ENCODE measurements at places on chromosomes 7 and 10.
A peak's percentile ranks its signal among the peaks of the same experiment; 100 is the strongest.

DNA sequence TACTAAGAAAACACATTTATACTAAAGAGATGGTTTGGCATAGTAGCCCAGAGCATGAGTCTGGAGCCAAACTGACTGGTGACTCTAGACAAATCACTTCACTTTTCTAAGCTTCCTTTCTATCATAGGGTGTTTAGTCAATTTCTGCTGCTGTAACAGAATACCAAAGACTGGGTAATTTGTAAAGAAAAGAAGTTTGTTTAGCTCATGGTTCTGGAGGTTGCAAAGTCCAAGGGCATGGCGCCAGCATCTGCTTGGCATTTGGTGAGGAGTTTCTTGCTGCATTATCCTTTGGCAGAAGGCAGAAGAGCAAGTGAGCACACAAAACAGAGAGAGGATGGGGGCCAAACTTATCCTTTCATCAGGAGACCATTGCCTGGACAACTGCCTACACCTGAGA, 146.3 kb downstream of the CHCHD3 start:
- no peak for DNase-seq

DNA sequence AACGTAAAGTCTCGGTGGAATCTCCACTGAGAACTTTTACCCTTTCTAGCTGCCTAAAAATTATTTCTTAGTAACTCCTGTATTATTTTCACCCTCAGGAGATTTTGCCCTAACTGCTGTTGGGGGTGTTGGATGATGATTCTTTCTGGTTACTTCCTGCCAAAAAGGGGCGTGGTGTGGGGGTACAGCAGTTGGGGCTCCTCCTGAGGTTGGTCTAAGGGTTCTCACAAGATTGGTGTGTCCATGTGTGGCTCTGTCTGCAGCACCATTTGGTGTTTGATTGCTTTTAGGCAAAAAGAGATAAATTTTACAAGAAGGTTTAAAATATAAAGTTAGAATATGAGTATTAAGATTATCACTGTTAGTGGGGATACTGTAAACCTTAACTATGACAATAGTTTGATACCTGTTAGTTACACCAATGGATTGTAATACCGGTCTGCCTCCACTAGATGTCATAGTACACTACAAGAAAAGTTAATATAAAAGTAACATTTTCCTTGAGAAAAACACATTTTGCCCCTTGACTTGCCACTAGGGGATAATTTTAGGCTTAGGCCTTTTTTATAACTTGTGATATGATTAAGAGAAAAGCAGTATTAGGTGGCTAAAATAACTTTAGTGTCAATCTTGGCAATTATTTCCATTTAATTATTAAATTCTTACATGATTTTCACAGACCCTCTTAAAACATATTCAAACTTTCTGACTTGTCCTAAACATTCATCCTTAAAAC, 928.7 kb downstream of the IPMK start:
- no peak for DNase-seq

- no peak for DNase-seq
Measured at GRCh38 chr7:40542982-40543741, 408.4 kb downstream of the SUGCT start.

DNA sequence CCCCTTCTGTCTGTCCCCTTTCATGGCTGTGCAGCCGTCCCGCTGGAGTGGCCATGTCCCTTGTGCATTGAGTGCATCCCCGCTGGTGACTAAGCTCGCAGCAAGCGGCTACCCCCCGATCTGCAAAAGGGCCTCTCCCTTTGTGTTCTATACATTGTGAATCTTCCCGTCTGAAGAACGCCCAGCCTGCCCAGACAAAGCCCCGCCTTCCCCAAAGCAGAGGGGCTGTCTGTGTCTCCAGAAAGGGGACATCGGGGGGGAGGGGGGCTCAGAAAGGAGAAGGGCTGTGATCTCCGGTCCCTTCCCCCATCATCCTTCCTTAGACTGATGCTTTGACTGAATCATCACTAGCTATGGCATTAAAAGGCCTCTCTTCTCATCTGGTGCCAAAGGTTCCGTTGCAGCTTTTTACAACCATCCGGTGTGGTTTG, 11.9 kb downstream of the NPTX2 start:
- no peak for DNase-seq

GRCh38 chr7:55017841-55018240, 976 bp upstream of the EGFR start:
- no peak for DNase-seq

DNA sequence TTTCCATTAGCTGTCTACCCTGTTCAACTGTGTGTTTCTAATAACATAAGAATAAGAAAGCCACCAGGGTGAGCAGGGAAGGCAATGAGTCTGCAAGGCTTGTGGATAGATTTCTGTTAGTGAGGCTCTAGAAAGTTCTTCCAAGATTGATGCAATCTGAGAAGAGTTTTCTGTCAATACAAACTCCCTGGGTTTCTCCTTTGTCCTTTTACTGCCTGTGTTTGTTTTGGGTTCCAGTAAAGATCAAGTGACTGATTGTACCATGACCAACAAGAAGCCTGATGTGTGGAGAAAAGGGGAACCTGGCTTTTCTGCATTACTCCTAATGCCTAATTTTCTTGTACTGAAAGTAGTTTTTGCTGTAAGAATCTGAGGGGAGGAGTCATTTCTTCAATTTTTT, 139.9 kb downstream of the CFTR start:
- DNase-seq: no peak

DNA sequence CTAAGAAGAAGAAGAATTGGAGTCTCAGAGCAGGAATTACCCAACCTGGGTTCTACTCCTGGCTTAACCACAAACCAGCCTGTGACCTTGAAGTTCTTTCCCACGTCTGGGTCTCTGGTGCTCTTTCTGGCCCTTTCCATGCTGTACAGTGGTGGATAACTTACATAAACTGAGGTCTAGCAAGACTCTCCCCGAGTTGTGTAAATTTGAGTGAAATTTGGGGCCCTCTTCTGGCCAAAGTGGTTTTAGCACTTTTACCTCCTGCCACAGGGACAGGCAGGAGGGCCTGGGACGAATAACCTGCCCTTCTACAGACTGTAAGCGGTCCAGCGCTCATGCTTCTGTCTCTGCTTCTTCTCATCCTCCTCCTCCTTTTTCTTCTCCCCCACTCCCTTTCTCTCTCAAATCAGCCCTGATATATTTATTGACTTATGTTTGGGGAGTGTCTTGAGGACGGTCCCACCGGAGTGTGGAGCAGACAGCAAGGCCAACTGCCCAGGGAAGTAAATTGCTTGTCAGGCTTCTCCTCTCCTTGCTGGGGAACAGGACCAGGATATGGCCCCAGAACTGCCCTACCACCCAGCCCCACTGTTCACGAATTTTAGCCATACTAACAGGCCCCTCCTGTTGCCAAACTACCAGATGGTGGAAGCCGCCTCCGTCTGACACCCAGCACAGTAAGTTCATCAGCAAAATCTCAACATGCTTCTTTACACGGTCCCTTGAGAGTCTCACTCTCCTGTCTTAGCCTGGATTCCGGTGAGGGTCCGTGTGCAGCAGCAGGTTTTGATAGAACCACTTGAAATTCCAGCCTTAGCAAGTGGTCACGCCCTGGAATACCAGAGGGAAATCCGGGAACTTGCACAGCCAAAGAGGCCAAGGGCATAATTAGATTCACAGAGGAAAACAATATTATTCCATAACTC, 4.0 kb upstream of the SH3PXD2A start:
- peak; percentile 75 for DNase-seq

DNA sequence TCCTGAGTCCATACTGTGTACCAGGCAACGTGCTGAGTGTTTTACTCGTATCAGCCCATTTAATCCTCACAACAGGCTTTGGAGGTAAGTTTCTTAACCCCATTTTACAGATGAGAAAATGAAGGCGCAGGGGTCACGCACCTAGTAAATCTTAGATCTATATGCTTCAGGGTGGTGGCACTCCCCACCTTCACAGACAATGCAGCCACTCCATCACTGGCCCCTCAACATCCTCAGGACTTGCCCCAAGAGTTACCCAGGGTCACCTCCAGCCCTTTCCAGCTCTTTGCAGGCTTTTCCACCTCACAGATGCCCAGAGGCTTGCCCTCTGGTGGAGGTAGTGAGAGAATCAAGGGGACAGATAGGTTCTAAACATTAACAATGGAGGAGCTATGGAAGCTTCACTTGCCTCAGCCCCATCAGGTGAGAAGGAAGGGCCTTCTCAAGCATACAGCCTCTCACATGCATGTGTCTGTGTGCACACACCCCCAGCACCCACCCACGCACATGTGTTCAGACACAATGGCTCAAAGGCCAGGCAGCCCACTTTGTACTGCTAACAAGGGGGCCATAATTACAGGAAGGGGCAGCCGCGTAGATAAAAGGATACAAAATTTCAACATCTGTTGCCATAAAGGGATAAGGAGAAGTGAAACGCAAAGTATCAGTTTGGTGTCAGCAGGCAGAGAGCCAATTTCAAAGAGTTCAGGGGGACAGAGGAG, 29.1 kb downstream of the DPCD start:
- no peak for DNase-seq

DNA sequence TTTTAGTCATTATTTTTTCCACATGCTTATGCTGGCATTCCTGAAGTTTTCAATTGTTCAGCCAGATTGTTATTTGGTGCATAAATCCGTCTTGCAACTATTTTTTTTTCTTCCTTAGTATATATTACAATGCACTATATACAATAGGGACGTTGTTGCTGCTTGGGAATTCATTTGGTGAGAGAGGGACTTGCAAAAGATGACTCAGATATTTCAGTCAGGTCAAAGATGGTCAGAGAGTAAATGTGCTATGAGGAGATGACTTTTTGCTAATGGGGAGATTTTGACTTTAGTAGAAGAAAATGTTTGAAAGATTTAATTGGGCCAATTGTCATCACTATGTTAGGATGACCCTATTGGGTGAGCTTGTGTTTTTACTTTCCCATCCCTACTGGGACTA, 348.4 kb upstream of the MTPN start:
- no peak for DNase-seq

GRCh38 chr10:20158086-20158485, 341.9 kb downstream of the PLXDC2 start:
- DNase-seq: no peak

- DNase-seq: no peak
Measured at GRCh38 chr7:74479066-74479781, 25.5 kb downstream of the GTF2IRD1 start.

- peak; percentile 88 for DNase-seq
Measured at GRCh38 chr7:2109936-2110609, 122.7 kb downstream of the MAD1L1 start.

DNA sequence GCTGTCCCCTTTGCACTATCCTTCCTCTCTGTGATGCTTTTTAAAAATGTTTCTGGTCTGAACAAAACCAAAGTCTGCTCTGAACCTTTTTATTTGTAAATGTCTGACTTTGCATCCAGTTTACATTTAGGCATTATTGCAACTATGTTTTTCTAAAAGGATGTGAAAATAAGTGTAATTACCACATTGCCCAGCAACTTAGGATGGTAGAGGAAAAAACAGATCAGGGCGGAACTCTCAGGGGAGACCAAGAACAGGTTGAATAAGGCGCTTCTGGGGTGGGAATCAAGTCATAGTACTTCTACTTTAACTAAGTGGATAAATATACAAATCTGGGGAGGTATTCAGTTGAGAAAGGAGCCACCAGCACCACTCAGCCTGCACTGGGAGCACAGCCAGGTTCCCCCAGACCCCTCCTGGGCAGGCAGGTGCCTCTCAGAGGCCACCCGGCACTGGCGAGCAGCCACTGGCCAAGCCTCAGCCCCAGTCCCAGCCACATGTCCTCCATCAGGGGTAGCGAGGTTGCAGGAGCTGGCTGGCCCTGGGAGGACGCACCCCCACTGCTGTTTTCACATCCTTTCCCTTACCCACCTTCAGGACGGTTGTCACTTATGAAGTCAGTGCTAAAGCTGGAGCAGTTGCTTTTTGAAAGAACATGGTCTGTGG, 11.4 kb upstream of the CSGALNACT2 start:
- no peak for DNase-seq

- DNase-seq: no peak
Measured at GRCh38 chr7:77543910-77544309, 6.8 kb downstream of the PTPN12 start.

All from activated CD4-positive, alpha-beta T cell treated with anti-CD3 and anti-CD28 coated beads for 36 hours (primary cell).